ENCODE measurements at places on chromosomes 16 and 17. TPM values are rescaled to one million over a fixed set of nuclear protein-coding genes. Genes with fewer than 3 reads are reported as not detected.

DNA sequence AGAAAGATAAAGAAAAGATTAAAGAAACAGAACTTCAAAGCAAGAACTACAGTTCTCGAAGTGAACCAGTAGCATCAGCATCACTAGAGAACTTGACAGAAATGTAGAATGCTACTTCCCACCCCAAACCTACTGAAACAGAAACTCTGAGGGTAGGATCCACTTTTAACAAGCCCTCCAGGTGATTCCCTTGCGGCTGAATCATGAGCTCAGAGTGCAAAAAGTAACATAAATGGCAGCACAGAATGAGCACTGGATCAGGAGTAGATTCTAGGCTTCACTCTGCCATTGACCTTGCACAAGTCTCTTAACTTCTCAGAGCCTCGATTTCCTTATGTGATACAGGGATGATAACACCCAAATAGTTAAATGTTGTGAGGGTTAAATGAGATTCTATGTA is 5.8 kb downstream of the TOM1L2 start:
- DNase-seq = no peak

GRCh38 chr16:73299346-73299745 is 251.4 kb upstream of the ZFHX3 start:
- no peak for DNase-seq

DNA sequence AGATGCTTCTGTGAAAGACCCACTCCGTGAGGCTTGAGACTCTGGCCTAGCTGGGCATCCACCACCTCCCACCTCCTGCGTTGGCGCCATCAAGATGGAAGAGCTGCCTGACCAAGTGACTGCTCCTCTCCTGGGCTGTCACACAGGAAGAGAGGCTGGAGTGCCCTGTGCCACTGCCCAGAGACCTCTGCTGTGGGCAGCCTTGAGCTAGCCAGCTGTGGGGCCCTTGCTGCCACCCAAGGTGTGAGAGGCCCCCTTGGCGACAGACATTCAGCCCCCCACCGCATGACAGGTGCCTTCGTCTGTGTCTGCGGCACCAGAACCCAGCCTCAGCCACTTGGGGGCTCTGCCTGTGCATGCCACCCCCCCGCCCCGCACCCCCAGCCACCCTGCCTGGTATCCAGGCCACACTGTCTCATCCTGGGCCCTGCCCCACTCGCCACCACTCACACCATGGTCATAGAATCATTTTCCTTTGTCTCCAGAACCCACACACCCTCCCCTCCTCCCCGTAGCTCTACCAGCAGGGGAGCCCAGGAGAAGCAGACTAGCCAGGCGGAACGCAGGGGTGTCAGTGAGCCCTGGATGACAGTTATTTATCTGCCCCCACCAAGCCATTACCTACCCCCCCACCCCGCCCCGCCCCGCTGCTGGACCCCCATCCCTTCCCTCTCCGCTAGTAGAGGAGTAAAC is 120.9 kb upstream of the LHX1 start:
- no peak for DNase-seq

- no peak for DNase-seq
Measured at GRCh38 chr16:72203401-72203800, 31.4 kb upstream of the PMFBP1 start.

DNA sequence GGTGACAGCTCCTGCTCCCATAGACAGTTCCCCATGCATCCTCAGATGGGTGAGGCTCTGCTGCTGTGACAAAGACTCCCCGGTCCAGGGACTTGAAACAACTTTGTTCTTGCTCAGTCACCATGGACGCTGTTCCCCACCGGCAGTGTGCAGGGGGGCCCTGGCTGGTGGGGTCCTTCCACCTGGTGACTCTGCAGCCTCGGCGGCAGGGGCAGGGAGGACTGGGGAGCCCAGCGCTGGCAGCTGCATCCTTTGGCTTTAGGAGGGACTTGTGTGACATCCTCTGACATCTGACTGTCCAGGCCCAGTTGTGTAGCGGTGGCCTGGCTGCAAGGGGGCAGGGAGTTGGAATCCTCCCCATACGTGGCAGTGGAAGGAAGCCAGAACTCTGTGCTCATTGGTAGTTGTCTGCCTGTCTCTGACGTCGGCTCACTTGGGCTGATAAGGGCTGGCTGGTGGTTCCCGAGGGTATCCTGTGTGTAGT is 107.3 kb downstream of the CMIP start:
- DNase-seq = no peak

DNA sequence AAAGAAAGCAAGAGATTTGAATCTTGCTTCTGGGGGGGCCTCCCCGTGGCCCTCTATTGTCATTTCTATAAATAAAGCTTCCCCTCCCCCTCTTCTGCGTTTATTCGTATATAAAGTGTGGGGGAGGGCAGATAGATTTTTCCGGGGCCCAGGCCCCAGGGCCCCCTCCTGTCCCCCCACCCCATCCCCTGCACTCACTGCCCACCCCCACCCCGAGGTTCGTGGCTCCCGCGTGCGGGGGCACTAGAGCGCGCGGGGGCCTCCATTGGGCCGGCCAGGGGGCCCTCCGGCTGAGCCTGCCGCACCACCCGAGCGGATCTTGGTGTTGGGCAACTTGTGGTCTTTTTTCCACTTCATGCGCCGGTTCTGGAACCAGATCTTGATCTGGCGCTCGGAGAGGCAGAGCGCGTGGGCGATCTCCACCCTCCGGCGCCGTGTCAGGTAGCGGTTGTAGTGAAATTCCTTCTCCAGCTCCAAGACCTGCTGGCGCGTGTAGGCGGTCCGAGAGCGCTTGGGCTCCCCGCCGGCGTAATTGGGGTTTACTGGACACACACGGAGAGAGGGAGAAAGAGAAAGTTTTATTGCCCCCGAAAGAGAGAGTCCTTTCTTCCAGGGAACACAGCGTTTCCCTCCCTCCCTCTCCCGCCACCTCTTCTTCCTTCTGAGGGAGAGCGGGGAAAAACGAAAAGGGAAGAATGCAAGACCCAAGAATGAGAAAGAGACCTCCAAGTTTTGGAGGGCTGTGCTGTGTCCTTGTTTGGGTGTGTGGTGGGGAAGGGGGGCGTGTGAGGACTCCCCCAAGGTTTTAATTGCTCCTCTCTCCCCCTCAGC is 1.5 kb downstream of the HOXB4 start:
- peak; percentile 20 for DNase-seq

DNA sequence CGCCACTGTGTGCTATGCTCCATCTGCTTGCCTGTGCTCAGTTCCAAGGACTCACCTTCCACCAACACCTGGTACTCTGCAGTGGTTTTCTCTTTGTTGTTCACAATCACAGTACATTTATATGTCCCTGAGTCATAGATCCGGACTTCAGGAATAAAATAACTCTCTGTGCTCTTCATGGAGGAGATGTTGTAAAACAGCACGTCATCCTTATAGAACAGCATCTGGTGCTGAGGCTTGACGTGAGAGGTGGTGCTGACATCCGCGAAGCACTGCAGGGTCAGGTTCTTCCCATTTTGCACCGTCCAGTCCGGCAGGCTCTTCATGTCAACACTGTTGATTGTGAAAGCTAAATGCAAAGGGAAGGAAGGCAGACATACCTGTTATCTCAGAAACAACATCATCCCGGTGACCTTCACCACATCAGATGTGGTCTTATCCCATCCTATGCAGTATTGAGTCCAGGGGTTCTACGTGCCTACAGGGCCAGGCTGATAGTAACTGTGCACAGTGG is 12.8 kb downstream of the PECAM1 start:
- no peak for DNase-seq

DNA sequence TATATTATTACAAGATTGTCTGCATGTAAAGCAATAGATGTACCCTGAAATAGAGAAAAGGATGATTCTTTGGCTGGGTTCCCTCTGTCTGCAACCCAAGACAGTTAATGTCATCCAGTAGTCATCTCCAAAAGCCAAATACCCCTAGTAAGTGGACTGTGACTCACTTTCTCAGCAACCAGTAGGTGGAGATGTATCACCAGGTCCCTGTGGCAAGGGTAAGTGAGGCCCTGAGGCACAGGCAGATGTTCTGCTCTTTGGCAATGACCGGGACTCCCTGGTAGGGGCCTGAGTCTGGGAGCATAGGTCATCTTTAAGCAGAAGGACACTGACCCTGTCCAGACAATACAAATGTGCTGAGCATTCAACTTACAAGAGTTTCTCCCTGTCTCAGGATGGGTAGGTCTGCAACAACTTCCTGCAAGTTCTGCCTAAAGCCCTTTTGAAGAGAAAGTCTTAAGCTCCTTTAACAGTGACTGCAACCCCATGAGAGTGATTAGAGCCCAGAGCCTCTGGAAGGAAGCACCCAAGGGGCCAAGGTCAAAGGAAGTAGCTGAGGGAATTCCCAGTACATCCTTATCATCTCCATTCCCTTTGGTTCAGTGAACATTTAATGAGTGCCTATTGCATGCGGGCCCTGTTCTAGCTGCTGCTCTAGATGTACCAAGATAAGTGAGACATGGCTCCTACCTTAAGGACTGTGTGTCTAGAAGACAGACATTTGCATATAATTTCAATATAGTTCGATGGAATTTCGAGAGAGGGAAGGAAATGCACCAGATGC is 31.9 kb downstream of the PMP22 start:
- no peak for DNase-seq

- no peak for DNase-seq
Measured at GRCh38 chr16:49058382-49058781, 223.3 kb downstream of the CBLN1 start.

DNA sequence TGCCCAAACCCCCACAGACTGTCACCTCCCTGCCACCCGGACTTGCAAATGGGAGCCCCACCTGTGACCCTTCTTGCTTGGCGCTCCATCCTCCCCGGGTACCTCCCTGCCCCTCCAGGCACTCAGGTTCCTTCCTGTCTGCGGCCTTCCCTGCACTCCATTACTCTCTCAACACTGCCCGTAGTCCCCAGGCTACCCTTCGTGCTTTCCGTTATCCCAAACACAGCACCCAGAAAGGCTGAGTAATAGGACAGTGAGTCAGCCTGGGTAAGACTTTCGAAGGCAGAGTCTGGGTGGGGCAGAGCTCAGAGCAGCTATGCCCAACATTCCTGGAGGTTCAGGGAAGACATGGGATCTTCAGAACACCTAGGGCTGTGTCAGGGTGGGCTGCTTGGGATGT is 16.6 kb upstream of the C16orf74 start:
- DNase-seq = no peak

DNA sequence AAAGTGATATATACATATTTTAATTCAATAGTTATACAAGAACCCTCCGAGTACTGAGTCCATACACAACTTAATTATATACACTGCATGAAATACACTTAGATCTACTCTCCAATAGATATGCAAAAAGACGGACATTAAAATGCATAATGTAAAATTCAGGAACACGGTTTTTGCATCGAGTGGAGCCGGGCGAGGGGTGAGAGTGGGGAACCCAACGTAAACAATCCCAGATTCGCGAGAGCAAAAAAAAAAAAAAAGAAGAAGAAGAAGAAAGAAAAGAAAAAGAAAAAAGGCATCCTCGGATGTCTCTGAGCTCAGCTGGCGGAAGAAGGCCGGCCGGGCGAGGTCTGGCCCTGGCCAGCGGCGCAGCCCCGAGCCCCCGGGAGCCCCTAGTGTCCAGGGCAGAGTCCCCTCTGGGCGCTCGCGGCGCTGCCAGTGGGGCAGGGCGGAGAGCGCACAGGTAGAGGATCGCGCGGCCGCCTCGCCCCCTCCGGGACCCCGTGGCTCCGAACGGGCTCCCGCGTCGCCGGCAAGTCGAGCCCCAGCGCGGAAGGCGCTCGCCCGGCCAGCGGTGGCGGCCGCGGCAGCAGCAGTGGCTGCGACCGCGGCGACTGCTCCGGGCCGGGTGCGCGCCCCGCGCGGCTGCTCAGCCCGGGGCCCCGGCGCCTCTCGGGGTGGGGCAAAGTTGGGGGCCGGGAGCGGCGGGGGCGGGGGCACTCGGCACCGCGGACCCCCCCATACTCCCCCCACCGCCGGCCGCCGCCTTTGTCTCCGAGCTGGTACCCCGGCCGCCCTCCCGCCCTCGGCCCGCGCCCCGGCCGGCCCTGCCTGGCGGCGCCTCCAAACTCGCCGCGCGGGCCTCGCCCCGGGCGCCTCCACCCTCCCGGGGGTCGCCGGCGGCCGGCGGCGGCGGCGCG is 9.6 kb upstream of the ZFHX3 start:
- no peak for DNase-seq

GRCh38 chr16:1941162-1942046 is 1.6 kb downstream of the MSRB1 start:
- DNase-seq = no peak

DNA sequence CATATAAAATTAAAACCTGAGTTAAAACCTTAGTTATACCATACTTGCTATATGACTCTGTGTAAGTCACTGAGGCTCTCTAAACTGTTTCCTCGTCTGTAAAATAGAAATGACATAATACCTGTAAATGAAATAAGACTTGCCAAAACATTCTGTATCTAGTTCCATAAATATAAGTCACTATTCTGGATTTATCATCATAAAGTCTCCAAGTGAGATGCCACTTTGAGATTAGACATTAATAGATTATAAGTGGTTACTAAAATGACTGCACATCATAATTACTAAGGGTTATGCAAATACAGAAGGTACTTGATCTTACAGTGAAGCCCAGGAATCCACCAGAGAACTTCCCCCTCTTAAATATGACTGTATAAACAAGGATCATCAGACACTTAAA is 12.0 kb upstream of the BRIP1 start:
- DNase-seq = no peak

DNA sequence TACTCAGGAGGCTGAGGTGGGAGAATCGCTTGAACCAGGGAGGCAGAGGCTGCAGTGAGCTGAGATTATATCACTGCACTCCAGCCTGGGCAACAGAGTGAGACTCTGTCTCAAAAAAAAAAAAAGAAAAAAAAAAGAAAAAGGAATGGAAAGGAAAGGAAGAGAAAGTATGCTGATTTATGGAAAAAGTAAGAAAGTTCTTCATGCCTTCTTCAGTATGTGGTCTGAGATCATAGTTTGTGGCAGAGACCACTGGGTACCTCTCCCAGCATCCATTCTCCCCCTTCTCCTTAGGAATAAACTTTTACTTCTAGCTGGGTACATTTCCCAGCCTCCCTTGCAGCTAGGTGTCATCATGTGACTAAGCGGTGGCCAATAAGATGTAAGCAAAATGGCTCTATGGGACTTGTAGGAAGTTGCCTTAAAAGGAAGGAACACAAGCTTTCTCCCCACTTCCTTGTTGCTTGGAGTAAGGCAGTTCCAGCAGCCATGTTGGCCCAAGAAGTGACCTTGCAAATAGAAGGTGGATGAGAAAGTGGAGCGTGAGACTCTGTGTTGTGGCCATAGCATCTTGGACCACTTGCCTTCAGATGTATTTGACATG is 26.1 kb upstream of the XPO6 start:
- no peak for DNase-seq

- no peak for DNase-seq
Measured at GRCh38 chr16:84581158-84581557, 36.7 kb downstream of the COTL1 start.

CD7 gene
- 234 TPM for total RNA-seq

HASPIN gene
- total RNA-seq = 0.22 TPM

MYL11 gene
- 2.4 TPM for total RNA-seq

KRTAP16-1 gene
- 1.1 TPM for total RNA-seq

SMCR8 gene
- total RNA-seq = 54.5 TPM

CRYM gene
- not detected for total RNA-seq

MMP25 gene
- total RNA-seq = 0.80 TPM

Data from CD4-positive, alpha-beta T cell (primary cell).